Mononuclear cell (primary cell): ENCODE measurements at places on chromosomes 6 and 20. TPM values are rescaled to one million over a fixed set of nuclear protein-coding genes. Genes with fewer than 3 reads are reported as not detected.

The CLDN20 gene
- total RNA-seq: not detected

The DLL1 gene
- total RNA-seq: 1.8 TPM

The CST8 gene
- total RNA-seq: not detected

The BTNL2 gene
- not detected for total RNA-seq

The NMBR gene
- not detected for total RNA-seq

The SNAI1 gene
- total RNA-seq: 5.8 TPM

The MCHR2 gene
- not detected for total RNA-seq

The TINAG gene
- total RNA-seq: not detected

The NOX3 gene
- not detected for total RNA-seq

The FAM209B gene
- 0.52 TPM for total RNA-seq

The WFDC2 gene
- not detected for total RNA-seq
